ENCODE measurements at places on chromosomes 7 and 10. TPM values are rescaled to one million over a fixed set of nuclear protein-coding genes. Genes with fewer than 3 reads are reported as not detected.
A peak's percentile ranks its signal among the peaks of the same experiment; 100 is the strongest.

H2BK1 gene
- total RNA-seq, result not detected

TSPAN13 gene
- total RNA-seq, result 193 TPM

ITGA8 gene
- total RNA-seq, result not detected

TAC1 gene
- not detected for total RNA-seq

SFRP4 gene
- not detected for total RNA-seq

STOX1 gene
- total RNA-seq, result 8.5 TPM

CRTAC1 gene
- total RNA-seq, result not detected

GRCh38 chr10:86362586-86363183 lies 3.9 kb downstream of the GRID1 start:
- no peak for DNase-seq

- DNase-seq, result no peak
Measured at GRCh38 chr10:30531751-30532530, 97.6 kb downstream of the LYZL2 start.

DNA sequence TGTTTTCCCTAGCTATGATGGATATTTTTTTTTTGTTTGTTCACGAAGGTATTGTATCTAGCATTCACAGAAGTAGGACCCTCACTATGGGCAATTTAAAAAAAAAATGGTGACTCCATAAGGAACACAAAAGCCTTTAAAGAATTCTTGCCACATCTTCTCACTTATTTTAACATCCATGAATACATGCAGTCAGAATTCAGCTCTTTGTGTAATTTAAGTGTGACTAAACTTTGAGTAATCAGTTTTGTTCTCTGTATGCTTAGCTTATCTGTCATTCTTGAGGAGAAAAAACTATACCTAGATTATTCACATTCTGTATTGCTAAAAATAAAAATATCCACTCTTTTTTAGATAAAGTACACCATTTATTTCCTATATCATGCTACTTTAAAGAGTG lies 313.2 kb upstream of the KCND2 start:
- no peak for DNase-seq

DNA sequence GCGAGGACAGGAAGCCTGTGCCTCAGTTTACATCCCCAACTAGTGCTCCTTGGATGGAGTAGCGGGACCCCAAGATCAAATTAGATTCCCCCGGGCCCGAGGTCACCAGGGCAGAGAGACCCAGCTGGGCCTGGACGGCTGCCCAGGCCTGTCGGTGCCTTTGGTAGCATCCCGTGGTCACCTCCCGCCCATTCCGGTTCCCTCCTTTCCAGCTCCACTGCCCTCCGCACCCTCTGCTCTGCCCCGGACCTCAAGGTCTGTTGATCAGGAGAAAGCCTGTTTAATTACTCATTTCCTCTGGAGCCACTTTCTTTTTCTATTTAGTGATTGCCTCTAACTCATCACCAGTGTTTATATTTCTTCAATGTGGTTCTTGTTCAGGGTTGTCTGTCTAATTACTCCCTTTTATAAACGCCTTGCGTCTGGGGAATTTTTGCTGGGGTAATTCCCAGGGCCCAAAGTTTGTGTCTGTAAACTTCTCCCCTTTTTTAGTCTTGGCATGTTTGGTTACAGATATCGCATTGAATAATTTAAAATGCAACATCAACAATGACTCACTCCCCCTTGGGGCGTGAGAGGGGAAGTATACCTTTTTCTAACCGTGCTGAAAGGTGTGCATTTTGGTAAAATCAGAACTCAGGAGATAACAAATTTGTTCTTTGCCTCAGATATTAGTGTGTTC lies 1.9 kb downstream of the FOXK1 start:
- peak; percentile 16 for DNase-seq

- DNase-seq, result no peak
Measured at GRCh38 chr10:47359626-47360418, 11.7 kb downstream of the RBP3 start.

DNA sequence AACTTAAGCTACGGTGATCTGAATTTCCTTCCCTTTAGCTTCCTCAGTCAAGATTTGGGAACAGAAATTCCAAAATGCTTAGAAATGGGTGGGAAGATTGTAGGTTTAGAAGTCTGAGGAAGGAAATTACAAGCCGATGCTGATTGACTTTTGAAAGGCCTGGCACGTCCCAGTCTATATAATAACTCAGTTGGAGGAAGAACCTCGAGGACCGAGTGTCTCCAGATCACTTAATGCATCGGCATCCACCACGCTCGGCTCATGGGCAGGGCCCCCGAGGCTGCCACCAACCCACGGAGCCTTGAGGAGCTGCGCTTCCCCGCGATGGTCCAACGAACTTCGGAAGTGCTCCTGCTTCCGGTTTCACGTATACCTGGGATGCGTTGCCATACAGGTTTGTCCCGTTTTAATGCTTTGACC lies 10.4 kb upstream of the SP8 start:
- DNase-seq, result peak; percentile 40

DNA sequence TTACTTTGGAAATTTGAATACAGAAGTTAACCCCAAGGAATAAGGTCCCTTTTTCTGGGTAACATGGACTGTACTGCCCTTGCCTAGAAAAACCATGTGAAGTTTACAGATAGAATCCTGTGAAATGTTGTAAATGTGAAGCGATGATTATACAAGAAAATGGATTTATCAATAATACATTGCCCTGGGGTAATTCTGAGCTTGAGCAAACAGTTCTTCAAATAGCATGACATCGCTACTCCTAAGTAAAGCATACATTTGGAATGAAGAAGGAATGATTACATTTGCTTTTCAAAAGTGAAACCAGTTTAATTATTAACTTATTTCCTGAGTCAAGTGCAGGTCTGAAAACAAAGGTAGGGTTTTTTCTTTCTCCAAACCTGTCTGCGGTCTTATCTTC lies 43.3 kb upstream of the FZD8 start:
- DNase-seq, result no peak

Data from Caco-2 (cell line).